ENCODE measurements at places on chromosomes 1 and 21.
A peak's percentile ranks its signal among the peaks of the same experiment; 100 is the strongest.

DNA sequence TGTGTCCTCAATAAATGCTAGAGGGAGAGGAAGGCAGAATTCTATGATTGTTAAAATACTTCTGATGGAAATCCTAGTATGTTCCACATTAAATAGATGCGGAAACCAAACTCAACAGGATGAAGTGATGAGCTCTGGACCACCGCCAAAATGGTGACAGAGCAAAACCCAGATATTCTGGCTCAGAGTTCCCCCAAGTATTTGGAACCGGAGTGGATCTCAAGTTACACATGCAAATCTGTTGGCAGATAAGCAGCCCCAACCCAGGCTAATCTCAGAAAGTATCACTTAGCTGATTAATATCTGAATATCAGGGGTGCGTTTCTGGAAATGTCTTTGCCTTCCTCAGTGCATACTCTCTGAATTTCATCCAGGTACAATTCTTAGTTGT lies 17.4 kb upstream of the GRHL3 start:
- no peak for DNase-seq

- DNase-seq, result no peak
Observed at GRCh38 chr1:232978091-232978634, 27.8 kb downstream of the NTPCR start.

DNA sequence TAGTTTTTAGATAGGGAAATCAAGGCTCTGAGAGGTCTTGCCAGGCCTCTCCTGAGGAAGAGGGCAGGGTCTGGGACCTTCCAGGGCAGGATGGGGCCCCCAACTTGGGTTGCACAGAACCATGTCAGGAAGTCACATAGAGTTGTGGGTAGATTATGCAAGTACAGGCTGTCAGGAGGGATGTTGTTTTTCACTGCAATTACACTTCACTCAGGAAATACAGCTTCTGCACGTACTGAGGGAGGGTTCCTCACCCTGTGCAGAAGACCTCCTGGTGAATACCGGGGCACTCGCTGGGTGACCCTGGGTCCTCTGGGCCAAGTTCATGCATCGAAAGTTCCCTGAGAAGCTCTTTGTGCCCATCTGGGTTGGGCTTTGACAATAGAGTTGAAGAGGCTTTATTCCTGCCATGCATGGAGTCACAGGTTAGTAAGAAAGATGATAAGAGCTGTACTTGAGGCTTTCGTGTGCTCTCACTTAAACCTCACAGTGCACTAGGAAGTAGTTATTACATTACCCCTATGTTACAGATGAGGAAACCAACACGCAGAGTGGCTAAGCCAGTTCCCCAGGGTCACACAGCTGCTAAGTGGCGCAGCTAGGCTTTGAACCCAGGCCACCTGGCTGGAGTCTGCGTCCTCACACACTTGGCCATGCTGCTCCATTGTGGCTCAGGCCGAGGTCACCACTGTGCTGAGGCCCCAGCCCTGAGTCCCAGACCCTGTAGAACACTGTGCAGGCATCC lies 16.2 kb upstream of the TNFRSF1B start:
- DNase-seq, result peak; percentile 51

- no peak for DNase-seq
Observed at GRCh38 chr1:176330782-176331181, 123.7 kb upstream of the COP1 start.

- no peak for DNase-seq
Observed at GRCh38 chr1:110953031-110953430, 10.7 kb downstream of the LRIF1 start.

GRCh38 chr1:115429884-115430283 lies 91.8 kb upstream of the NGF start:
- DNase-seq, result no peak

DNA sequence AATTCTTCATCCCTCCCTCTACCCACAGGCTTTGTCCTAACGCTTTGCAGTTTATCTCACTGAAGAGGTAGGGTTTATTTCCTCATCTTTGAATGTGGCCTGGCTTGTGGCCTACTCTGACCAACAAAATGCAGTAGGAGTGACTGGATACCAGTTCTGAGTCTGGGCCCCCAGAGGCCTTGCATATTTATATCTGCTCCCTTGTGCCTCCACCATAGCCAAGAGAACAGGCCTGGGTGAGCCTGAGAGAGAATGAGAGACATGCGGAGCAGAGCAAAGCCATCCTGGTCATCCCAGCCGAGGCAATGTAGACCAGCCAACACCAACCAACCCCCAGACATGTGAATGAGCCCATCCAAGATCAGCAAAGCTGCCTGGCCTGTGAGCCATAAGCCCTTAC lies 30.3 kb downstream of the SMIM12 start:
- DNase-seq, result no peak

- DNase-seq, result no peak
Observed at GRCh38 chr1:214476986-214477870, 74.2 kb downstream of the PTPN14 start.

DNA sequence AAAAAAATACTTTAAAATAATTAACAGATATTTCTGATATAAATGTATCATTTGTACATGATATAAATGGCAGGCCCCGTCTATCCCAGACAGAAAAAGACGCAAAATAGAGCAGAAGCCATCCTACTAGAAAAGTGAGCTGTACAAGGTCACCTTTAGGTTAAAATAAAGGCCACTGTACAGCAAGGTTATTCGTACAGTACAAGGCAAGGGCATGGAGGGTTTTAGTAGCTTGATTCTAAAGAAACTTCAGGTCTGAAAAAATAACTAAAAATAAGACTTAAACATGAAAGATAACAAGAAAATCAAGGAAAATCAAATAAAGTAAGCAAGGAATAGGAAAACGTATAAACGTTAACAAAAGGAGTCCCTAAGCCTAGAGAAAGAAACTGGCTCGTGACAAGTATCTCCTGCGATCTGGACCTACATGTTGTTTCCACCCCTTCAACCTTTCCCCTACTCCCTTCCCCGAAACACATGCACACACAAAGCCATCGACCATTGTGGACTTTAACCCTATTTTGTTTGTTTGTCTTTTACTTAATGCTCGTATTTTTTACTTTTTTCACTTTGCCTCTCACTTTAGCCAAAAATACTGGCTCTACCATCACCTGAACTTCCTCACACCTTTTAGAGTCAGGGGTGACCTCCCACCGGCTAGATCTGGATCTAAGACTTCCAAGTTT lies 26.5 kb upstream of the SLC30A10 start:
- DNase-seq, result no peak

DNA sequence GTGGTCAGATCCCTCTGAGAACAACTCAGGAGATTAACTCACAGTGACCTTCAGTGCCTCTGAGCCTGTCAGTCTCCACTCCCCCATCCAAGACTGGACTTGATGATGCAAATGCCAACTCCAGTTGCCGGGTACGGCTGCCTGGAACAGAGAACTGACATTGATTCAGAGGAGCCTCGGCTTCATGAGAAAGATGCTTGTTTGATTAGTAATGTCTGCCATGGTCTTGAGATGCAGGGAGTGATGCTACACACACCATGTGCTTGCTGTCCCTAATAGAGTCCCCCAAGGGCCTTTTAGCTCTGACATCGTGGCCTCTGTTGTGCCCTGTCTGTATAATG lies 51.8 kb upstream of the LRP8 start:
- DNase-seq, result no peak

- no peak for DNase-seq
Observed at GRCh38 chr1:22582661-22583635, 19.7 kb downstream of the EPHA8 start.

- no peak for DNase-seq
Observed at GRCh38 chr1:119002028-119002686, 14.0 kb upstream of the TBX15 start.
